ENCODE measurements at places on chromosomes 12 and 14. TPM values are rescaled to one million over a fixed set of nuclear protein-coding genes. Genes with fewer than 3 reads are reported as not detected.

GRCh38 chr12:116615141-116615861, 56.1 kb downstream of the MAP1LC3B2 start:
- H3K4me3 ChIP-seq: no peak overlapping the region
- peaks cover 24% of the 10 kb centered on the region for H3K4me1 ChIP-seq
- H3K27me3 ChIP-seq: no peaks in the 10 kb centered on the region
- no peaks in the 10 kb centered on the region for H3K36me3 ChIP-seq
- peak; percentile 80 for DNase-seq

HVCN1 gene
- total RNA-seq: 4.4 TPM

CACNB3 gene
- 10.6 TPM for total RNA-seq

GPR132 gene
- 4.6 TPM for total RNA-seq

GRCh38 chr12:32702473-32702872, 23.4 kb downstream of the DNM1L start:
- no peaks in the 10 kb centered on the region for H3K4me1 ChIP-seq
- no peak for DNase-seq
- H3K36me3 ChIP-seq: no peaks in the 10 kb centered on the region
- H3K4me3 ChIP-seq: no peak overlapping the region

DNA sequence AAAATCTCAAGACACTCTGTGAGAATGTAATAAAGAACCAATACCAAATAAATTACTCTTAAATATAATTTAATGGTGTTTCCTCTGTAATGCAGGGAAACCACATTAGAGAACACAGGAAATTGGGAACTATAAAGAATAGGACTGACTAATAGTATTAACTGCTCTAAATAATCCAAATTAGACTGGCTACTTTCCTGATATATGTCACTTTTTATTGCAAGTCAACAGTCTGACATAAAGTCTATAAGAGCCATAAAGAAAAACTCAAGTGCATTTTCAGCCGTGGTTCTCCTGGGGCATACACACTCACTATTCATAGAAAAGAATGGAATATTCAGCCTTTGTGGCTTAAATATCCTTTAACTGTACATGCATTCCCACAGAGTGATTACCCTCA, 124.8 kb upstream of the OVCH1 start:
- H3K4me3 ChIP-seq: no peak overlapping the region
- H3K27me3 ChIP-seq: no peaks in the 10 kb centered on the region
- H3K36me3 ChIP-seq: no peaks in the 10 kb centered on the region
- no peak overlapping the region for H3K27ac ChIP-seq
- no peak for DNase-seq

- no peak overlapping the region for H3K27ac ChIP-seq
- no peaks in the 10 kb centered on the region for H3K4me1 ChIP-seq
- DNase-seq: no peak
- H3K27me3 ChIP-seq: no peaks in the 10 kb centered on the region
- no peak overlapping the region for H3K4me3 ChIP-seq
Observed at GRCh38 chr14:24873551-24873950, 176.4 kb downstream of the STXBP6 start.

- no peak overlapping the region for H3K27ac ChIP-seq
- H3K4me3 ChIP-seq: no peak overlapping the region
- no peaks in the 10 kb centered on the region for H3K27me3 ChIP-seq
- DNase-seq: no peak
Observed at GRCh38 chr12:23140710-23141109, 515.7 kb downstream of the ETNK1 start.

GLS2 gene
- total RNA-seq: 2.5 TPM

- no peaks in the 10 kb centered on the region for H3K36me3 ChIP-seq
- no peak overlapping the region for H3K4me3 ChIP-seq
- no peak overlapping the region for H3K27ac ChIP-seq
- H3K27me3 ChIP-seq: no peaks in the 10 kb centered on the region
- H3K4me1 ChIP-seq: no peaks in the 10 kb centered on the region
Observed at GRCh38 chr12:120479458-120479857, 9.9 kb upstream of the SRSF9 start.

LBHD2 gene
- not detected for total RNA-seq

Measured in thyroid gland (tissue), 4 donors.